ENCODE measurements at places on chromosomes 4 and X.
A peak's percentile ranks its signal among the peaks of the same experiment; 100 is the strongest.

- DNase-seq = no peak
Measured at GRCh38 chrX:100048156-100048555, 361.9 kb downstream of the PCDH19 start.

- no peak for DNase-seq
Measured at GRCh38 chr4:23438764-23439163, 451.1 kb downstream of the PPARGC1A start.

DNA sequence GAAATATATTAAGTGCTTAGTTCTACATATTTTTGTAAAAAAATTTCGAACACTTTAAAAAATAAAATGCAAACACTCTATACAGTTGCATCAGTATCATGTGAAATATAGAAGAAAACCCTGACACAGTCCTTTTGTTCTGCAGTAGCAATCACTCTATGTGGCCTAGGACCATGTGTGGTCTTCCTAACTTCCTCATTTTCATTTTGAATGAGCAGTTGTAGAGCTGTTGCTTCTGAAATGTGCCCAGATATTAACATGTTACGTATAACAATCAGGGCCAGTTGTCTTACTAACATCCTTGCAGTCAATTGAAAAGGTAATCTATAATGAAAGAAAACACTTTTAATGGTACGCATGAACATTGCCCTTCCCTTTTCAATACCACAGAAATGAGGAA, 107.9 kb downstream of the ZNF827 start:
- DNase-seq = no peak

- DNase-seq = no peak
Measured at GRCh38 chrX:115533485-115533884, 27.5 kb upstream of the PLS3 start.

- no peak for DNase-seq
Measured at GRCh38 chr4:44368413-44369167, 80.0 kb downstream of the KCTD8 start.

DNA sequence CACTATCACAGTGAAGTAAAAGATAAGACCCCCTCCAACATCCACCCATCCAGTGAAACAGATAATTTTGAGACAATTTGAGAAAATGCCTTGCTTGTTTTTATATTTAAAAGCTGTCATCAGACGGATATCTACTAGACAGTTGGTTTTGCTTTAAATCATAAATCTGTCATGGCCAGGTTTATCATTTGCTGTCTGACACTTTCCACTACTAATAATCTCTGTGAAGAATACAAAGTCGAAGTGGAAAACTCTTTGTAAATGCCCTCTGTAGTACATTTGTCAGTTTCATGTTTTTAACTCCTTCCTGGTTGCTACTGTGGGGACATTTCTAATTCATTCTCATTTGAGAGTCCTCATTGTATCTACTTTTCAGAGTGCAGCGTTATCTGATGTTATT, 1606.2 kb upstream of the PCDH7 start:
- DNase-seq = no peak

DNA sequence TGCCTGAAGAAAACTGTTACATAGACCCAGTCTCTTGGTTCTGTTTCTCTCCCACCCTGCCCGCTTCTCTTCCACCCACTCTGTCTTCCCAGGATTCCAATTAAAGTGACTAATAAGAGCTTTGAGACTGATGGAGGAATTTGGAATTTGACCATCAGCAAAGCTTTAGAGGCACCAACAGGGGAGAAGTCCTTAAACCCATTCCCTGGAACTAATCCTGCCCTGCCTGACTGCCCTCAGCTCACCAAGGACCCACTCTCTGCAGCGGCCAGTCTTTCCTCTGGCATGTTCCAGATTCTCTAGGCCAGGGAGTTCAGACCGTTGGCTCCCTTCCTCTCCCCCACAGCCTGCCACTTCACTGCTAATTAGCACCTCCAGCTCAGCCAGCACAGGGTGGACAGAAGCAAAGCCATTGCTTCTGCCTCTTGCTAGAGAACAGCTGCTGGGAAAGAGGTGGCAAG, 23.9 kb downstream of the SCD5 start:
- DNase-seq = peak; percentile 40

GRCh38 chrX:43865791-43866190, 16.5 kb downstream of the MAOB start:
- DNase-seq = no peak

- DNase-seq = no peak
Measured at GRCh38 chrX:11298600-11298999, 5.4 kb downstream of the AMELX start.

DNA sequence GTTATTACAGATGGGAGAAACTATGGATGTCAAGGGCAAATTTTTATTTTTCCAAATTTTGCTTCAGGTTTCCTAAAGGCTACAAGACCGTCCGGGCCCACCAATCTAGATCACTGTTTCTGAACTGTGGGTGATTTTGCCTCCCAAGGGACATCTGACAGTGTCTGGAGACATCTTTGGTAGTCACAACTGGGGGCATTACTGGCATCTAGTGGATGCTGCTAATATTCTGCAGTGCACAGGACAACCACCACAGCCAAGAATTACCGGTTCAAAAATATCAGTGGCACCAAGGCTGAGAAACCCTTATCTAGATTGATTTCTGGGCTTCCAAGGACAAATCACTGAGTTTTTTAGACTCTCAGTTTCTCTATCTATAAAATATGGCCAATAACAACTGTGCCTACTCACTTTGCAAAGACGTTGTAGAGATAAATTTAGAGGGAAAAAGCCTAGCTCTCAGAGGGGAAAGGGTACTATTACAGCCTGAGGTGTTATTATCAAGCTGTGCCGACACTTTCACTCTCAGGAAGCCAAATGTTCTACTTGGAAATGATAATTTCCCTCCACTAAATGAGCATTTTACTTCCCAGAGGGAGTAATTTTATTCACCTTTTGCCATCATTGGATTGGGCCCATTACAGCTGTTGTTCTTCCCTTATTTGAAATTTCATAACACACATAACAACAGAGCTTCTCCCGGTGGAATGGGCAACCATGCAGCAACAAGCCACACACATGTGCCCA, 442.1 kb downstream of the CENPC start:
- DNase-seq = peak; percentile 84

Data from NCI-H69 (cell line).